Stimulated activated effector memory CD8-positive, alpha-beta T cell treated with anti-CD3 and anti-CD28 coated beads, Interleukin-12 subunit alpha, Interleukin-12 subunit beta, amount 100 ng/mL, for 72 hours (primary cell): ENCODE measurements at places on chromosomes 2 and 18.

GRCh38 chr2:88668862-88669261 lies 22.6 kb upstream of the RPIA start:
- DNase-seq = no peak

DNA sequence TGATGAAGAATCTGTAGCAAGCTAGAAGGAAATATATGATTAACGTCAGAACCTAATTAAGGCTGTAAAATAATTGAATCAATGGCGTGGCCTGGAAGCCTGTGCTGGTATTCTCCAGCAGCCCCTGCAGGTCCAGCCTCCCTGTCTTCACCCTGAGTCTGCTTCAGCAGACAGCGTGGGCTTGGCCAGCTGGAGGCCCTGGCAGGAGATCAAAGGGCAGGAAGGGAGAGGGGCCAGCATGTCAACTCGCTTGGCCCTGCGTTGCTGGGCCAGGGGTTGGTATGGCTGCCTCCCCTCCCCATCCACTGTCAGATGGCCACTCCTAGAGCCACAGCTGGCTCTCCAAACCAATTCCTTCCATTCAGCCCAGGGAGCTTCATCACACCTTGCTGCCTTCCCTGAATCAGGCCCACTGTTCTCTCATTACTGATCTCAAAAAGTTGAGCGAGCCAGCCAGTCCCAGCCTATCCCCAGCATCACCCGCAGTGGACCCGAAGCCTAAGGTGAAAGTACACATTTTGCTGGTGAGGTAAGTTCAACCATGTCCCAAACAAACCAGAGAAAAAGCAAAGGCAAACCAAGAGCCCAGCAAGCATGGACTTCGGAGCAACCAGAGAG lies 228.4 kb upstream of the AGAP1 start:
- DNase-seq = no peak

DNA sequence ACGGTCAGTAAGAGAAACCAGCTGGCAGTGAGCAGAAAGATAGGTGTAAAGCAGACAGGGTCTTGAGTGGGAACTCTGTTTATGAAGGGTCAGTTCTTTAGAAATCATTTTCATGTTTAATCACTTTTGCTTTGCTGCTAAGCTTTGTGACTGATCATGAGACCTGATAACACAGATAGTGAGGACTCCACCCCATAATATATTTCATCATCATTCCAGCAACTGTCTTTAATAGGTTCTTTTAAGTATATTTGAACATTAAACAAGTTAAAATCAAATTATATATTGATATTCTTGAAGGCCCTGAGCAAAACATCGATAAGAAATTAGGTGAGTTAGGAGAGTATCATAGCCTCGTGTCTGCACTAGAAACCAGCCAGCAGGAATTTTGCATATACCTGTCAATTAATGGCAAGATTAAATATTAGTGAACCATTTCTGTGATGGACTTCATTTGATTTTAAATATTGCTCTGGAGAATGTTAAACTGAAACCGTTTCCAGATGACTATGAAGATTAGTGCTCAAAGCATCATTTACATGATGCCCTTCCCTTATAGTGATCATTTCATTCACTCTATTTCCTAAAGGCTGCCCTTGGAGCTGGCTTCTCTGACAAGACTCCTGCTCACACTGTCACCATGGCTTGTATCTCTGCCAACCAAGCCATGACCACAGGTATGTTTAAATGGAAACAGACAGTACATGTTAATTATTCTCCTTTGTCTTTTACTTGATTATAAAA lies 31.9 kb downstream of the HADHB start:
- no peak for DNase-seq

GRCh38 chr2:130823886-130824491 lies 12.7 kb upstream of the ARHGEF4 start:
- DNase-seq = peak; percentile 73

- peak; percentile 14 for DNase-seq
These were observed 18.9 kb upstream of the WDR33 start for GRCh38 chr2:127829845-127830246.

DNA sequence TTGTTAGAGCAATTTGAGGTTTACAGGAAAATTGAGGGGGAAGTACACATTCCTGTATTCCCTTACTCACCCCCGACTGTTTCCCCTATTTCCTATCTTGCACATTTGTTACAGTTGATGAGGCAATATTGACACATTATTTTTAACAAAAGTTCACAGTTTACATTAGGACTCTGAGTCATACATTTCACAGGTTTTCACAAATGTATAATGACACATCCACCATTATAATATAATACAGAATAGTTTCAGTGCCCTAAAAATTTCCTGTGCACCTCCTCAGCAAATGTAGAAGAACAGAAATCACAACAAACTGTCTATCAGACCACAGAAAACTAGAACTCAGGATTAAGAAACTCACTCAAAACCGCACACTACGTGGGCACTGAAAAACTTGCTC lies 160.6 kb upstream of the RMP24 start:
- no peak for DNase-seq

DNA sequence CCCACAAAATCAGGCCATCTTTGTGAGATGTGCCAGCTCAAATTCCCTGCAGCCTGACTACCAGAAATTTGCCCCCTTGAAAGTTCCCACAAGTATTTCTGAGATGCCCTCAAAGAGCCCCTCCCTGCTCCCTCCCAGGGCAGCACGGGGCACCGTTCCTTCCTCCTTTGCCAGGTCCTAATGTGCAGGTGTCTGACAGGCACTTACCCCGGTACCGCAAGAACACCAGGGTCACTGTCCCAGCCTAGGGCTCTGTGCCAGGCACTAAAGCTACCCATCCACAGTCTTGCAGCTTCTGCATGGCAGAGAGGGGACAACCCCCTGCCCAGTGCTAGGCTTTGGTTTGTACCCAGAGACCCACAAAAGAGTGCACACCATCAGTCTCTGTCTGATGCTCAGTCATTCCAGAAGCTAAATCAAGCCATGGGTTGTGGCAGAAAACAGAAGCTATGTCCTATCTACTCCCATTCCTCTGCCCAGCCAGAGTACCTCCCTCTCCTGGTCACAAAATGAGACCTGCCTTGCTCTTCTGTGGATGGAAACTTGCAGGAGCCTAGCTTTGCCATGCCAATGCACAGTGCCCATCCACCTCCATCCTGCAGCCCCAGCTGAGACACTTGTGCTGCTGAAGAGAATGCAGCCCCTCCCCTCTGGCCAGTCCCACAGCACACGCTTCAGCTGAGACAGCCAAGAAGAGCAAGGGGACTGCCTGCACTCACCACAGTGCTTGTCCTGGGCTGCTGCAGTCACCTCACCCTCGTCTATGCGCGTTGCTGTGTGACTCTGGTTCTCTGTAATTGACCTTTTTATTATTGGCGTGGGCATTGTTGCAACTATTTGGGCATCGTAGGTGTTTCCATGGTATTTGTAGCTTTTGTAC lies 48.7 kb downstream of the INPP5D start:
- DNase-seq = no peak

DNA sequence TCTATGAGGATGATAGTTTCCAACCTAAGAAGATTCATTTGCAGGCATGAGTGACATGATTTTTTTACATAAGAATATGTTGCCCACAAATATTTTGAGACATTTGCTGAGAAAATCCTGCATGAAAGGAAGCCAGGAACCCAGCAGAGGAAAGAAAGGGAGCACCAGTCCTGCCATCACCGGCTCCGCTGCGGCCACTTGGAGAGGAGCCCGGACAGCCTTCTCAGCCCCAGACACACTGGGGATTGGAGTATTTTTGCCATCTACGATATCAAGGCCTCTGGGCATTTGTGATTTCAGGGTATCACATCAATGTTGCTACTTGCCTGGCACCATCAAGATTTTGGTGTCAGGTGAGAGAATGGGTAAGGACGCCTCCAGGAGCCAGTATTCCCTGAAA lies 228.3 kb downstream of the PTGR3 start:
- no peak for DNase-seq

- DNase-seq = no peak
These were observed 11.6 kb downstream of the ECEL1 start for GRCh38 chr2:232476045-232476444.
